ENCODE measurements at places on chromosomes 4 and X.

- no peak for DNase-seq
These were observed 38.0 kb upstream of the SPON2 start for GRCh38 chr4:1210241-1210841.

DNA sequence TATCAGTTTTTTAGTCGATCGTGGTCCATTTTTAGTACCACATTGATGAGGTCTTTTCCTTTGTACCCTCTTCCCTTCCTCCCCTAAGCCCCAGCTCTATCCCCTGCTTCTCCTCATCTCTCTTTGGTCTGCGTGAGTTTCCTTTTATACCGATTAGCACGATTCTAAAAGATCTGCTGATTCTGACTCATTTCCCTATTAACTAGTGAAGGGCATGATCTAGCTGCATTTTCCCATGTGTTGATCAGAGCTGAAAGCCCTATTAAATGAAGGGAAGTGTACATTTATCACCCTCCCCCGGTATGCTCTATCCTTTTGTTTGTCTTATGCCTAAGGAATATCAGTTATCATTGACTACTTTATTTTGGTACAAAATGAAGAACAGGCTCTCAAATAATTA lies 181.7 kb upstream of the NPY2R start:
- DNase-seq, result no peak

DNA sequence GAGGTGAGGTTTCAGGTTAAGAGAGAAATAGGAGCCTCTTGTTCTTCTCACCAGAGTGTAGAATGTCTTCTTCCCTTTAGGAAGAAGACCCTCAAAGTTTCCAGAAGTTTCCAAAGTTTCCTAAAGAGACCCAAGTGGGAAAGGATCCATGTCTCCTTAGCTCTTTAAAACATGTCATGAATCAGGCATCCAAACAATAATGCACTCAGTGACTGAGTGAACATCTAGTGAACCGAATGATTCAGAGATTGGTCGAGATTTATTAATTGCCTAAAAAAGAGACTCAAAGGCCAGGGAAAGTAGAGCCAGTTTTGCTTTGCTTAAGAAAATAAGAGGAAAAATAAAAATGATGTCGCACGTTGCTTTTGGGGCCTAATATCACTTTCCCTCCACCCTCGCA lies 29.4 kb downstream of the FGF5 start:
- no peak for DNase-seq

GRCh38 chr4:101345271-101345595 lies 2.1 kb downstream of the PPP3CA start:
- DNase-seq, result no peak

- DNase-seq, result no peak
These were observed 2.1 kb upstream of the STS start for GRCh38 chrX:7145454-7145853.

- no peak for DNase-seq
These were observed 21.6 kb downstream of the ENOPH1 start for GRCh38 chr4:82452026-82452425.

GRCh38 chrX:12366440-12366839 lies 228.2 kb downstream of the FRMPD4 start:
- DNase-seq, result no peak

- no peak for DNase-seq
These were observed 43.2 kb downstream of the ELF4 start for GRCh38 chrX:130066975-130067615.

DNA sequence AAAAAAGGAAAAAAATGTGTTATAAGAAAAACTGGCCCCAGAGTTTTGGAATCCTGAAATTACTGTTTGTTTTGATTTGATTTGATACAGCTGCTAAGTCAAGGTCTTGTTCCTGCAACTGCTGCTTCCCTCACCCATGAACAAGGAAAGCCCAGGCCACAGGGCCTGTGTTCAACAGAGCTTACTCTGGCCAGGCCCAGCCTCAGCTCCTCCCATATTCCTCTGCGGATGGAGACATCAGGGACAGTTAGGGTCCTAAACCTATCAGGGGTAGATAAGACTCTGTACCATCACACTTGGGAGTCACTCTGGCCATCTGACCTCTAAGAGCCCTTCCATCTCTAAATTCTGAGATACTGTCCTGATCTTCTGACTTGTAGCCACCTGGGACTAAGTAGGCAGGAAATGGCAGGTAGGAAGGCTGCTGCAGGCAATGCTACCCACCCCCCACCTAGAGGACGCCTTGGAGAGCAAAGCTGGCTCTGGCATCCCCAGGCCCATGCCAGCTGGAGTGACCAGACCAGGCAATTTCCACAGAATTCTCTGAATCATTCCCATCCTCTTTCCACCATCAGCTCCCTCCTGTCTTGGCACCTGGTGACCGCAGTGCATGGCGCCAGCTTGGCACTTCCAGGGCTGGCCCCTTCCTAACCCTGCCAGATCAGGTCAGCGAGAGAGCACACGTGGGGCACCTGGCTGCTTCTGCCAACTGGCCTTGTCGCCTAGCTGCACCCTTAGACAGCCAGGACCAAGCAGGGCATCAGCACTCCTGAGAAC lies 58.0 kb upstream of the TMEM33 start:
- no peak for DNase-seq

DNA sequence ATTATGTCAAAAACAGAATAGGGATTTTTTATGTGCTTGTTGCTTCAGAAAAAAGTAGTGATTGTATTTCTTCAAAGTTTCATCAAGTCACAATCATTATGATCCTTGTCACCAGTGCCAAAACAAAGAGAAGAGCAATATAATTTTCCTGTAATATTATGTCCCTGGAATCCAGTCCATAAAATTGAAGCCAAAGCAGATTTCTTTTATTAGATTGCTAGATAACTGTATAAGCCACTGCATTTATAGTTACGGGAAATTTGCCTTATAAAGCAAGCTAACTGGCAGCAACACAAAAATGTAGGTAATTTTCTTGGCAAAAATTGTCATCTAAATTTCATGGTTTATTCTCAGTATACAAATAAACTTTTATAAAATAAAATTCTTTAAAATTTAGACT lies 296.1 kb upstream of the ANKRD50 start:
- DNase-seq, result no peak

DNA sequence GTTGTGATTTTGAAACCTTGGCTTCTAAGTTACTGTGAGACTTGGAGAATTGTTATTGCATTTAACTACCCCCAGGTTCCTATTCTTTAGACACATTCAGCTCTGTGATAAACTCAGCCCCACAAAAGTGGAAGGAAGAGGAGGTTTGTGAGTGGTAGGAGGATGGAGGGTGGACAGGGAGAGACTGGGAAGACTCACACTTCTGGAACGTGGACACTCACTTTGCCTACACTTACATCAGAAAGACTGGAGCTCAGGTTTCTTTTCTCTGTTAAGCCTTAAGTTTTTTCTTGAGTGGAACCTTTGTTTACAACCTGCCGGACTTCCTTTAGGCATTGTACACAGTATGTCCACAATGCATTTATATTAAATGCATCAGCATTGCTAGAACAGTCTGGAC lies 99.0 kb downstream of the AREG start:
- no peak for DNase-seq

- no peak for DNase-seq
These were observed 53.0 kb upstream of the NKX1-1 start for GRCh38 chr4:1459081-1459721.

DNA sequence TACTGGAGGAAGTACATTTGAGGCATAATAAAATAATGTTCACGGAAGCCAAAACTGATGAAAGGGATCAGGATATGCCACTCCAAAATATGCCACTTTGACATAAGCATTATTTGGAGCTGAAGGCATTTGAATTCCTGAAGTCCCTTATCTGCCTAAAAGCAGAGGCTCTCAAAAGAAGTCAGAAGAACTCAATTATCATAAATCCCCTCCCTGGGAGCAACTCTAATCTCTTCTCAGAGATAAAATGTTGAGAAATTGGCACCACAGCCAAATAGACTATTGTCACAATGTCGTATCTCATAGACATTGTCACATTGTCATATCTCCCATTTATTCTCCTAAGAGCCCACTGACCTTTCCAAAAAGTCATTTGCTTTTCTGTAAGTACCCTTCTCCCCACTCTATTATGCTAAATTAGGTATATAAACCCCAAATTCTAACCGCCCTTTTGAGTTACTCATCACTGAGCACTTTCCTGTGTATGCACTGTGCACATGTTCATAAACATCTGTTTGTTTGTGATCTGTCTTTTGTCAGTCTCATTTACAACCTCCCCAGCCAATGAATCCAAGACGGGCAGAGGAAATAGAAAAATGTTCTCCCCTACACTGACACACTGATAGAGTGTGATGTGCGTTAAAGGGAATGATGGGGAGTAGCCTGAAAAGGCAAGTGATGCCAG lies 78.5 kb upstream of the NAF1 start:
- DNase-seq, result no peak

DNA sequence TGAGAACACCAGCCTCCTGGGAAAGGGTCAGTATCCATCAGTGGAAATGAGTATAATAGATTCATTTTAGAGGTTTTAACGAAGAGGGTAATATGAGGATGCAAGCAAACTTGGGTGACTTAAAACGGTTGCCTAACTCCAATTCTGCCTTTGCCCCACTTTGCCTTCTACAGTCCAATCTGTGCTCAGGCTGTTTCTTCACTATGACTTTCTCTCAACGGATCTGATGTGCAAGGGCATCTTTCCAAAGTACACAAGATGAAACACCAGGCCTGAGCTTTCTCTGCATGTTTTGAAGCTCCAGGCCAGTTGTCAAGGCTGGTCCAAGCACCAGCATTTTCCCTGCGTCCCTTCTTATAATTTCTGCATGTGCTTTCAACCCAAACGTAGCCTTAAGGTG lies 68.0 kb upstream of the TMEM164 start:
- DNase-seq, result no peak

DNA sequence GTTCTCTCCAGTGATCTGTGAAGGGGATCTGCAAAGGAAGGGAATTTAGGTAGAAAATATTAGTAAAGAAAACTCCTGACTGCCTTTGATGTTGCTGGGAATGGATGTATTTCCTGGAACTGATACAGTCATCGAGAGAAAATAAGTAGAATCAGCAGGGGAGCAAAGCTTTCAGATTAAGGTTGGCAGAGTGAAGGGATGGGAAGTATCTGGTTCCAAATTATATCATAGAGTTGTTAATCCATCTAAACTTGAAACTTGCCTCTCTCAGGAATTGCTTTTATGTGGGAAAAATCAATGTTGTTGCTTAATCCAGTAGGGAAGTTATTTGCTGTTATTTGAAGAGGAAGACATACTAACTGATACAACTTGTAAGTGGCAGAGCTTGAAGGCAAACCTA lies 19.3 kb downstream of the EPHA5 start:
- no peak for DNase-seq

- DNase-seq, result no peak
These were observed 22.6 kb downstream of the WDR1 start for GRCh38 chr4:10093801-10094552.

DNA sequence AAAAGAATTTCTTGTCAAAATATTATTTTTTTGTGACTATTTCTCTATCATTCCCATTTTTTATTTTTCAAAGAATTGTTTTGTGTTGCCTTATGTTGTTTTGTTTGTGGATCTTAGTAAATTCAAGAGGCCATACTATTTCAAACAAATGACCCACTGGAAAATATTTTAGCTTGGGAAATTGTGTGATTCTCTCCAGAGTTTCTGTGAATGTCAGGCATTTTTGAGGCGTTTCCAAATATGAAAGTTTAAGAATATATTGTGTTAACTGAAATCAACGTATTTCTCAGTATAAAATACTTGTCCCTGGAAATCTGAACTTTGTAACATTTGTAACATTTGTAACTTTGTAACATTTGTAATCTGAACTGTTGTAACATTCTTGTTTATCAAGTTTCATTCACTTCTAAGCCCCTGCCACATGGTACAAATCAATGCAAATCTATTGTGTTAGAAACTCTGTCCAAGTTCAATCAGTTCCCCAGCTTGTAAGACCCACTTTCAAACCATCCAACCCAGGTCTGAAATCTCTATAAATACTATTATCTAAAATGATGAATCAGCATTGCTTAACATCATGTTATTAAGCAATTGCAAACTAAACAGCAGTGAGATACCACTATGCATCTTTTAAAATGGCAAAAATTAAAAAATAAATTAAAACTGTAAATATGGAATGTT lies 465.4 kb upstream of the GRID2 start:
- no peak for DNase-seq

- no peak for DNase-seq
These were observed 153.5 kb downstream of the SH3BGRL start for GRCh38 chrX:81355436-81355835.

DNA sequence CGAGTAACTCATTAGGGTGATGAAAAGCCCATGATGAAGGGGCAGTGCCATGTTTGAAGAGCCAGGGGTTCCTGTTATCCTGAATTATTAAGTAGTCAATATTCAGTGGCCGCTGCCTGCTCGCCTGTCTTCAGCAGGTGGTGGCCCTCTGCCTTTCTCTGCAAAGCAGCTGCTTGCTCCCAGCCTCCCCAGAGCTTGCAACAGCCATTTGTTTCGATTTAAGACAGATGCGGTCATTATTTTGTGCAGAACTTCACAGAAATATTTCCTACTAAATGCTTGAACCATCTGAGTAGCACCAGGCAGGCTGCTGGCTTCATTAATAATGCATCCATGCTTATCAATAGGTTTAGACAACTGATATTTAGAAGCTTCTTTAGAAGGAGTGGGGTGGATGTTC lies 104.3 kb upstream of the TTC29 start:
- DNase-seq, result no peak

DNA sequence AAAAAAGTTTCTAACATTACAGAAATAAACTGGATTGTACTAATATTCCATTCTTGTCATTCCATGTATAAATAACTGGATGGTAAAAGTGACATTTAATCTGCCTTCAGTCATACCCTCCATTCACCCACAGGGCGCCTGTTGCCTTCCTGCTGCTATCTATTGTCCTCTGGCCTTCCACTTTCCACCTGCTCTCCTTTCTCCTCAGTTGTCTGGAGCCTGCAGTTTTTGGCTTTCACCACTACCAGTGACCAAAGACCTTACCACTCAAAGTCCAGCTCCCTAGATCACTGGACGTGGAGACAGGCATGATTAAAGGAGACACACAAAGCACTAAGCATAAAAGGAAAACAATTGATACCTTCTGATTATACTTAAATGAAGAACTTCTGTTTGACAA lies 46.2 kb upstream of the NHS start:
- peak; percentile 50 for DNase-seq

DNA sequence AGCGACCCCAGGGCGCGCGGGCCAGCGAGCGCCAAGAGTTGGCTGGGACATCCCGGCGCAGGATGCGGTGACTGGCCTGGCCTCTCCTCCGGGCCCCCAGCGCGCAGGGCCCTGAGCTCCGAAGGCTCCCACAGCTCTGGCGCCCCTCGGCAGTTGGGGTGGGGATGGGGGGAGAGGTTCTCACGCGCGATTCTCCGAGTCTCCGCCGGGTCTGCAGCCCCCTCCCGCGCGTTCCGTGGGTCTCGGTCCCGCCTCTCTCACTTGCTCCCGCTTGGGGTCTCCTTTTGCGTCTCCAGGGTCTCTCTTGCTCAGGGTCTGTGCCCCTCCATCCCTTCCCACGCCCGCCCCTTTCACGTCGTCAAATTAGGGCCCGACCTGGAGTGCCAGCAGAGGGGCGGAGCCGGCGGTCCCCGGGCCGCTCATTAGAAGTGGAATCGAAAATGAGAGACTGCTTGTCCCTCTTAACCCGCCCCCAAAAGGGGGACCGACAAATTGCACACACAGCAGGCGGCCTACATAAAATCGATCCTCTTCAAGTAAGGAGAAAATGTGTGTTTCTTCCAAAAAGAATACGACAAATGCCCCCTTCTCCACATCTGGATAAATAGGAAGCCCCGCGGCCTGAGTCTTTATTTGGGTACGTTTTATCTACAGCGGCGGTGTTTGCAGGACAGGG lies 877 bp upstream of the NKX1-1 start:
- no peak for DNase-seq

- DNase-seq, result peak; percentile 63
These were observed 28.9 kb downstream of the PDK3 start for GRCh38 chrX:24493740-24494581.

All from NCI-H345 (cell line).